ENCODE measurements at places on chromosomes 2 and 18. TPM values are rescaled to one million over a fixed set of nuclear protein-coding genes. Genes with fewer than 3 reads are reported as not detected.

The ERICH2 gene
- not detected for total RNA-seq

The C2orf78 gene
- not detected for total RNA-seq

The MEIS1 gene
- total RNA-seq: 110 TPM

The VWC2L gene
- total RNA-seq: not detected

The FBXO48 gene
- total RNA-seq: 0.55 TPM

The SH2D6 gene
- not detected for total RNA-seq

All from uterus (tissue), 4 donors.